ENCODE measurements at places on chromosomes 5 and 9.

DNA sequence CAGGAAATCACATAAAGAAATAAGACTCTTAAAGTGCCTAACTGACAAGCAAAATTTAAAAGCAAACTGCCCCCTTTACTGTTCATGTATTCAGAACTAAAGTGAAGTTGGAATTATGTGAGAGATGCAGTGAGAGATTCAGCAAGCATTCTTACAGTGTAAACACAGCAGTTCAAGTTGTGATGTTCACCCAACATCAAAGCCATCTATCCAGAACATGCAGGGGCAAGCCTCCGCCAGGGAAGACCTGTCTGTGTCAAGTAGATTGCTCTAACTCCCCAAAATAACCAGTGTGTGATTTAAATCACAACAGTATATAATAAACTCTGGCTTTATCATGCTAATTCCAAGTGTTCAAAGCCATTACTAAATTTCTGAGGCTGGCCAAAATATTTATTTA is 233.3 kb downstream of the BNC2 start:
- no peak for DNase-seq

- DNase-seq: no peak
Measured at GRCh38 chr5:63960646-63961045, 1.6 kb downstream of the HTR1A start.

DNA sequence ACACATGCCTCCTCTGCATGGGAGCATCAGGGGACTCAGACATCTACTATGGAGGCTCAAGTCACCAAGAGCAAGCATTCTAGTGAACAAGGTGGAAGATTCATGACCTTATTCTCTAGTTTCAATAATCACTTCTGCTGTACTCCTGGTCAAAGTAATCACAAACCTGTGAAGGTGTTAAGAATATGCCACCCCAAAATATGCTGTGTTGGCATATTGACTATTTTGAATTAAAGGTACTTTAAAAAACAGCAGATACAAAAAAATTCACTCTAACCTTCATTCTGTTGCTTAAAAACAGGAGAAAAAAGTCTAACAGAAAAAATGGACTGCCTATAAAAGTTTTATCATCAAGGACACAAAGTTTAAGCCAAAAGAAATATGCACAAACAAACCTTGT is 607.8 kb upstream of the TYRP1 start:
- DNase-seq: no peak

GRCh38 chr5:135169753-135170152 is 135.7 kb upstream of the PITX1 start:
- DNase-seq: no peak

GRCh38 chr5:39453606-39454005 is 28.8 kb upstream of the DAB2 start:
- DNase-seq: no peak

DNA sequence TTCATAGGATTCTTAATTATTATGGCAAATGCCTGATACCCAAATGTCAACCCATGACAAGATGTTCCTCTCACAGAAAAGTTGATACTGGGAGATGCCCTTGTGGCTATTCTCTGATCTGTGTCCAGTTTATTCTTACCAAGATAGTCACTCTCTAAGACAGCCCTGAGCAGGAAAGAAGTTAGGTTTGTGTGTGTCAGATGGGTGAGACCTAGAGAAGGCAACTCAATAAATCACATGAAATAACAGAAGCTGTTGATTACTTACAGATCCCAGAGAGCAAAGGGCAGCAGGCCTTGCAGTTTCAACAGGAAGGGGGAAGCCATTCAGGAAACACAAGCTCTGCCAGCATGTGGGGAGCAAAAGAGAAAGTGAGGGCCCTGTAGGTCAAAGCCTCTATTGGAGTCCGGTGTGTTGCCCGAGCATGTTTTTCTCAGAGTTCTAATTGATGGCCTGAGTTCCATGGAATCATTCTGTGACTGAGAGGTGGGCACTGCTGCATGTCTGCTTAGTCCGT is 1193.7 kb upstream of the CDH18 start:
- DNase-seq: no peak

- no peak for DNase-seq
Measured at GRCh38 chr9:18935541-18935940, 97.5 kb downstream of the SAXO1 start.

GRCh38 chr5:171660434-171660833 is 125.2 kb upstream of the SMIM23 start:
- no peak for DNase-seq

DNA sequence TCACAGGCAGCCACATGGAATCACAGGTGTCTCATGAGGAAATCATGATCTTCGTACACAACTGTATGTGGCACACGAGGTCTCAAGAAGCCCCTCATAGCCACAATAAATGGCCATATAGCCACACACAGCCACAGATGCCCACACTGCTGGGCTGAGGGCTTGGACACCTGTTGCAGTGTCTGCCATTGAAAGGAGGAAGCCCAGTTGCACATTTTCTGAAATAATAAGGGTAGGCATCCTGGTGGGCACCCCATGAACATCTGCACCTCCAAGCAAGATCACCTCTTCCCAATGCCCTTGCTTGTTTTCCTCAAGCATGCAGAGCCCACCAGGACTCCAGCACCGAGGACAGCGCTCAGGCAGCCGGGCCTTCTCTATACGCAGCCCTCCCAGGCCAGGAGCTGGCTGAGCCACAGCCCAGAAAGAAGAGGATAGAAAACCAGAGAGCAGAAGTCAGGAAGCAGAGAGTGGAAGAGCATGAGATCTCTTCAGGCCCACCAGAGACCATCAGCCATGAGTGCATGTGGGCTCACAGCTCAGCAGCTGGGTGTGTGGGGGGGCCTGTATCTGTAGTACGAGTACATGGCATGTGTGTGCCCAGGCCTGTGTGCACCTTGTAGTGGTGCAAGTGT is 1.0 kb upstream of the ACSL6 start:
- DNase-seq: no peak

- DNase-seq: peak; percentile 20
Measured at GRCh38 chr9:38417003-38417945, 7.0 kb downstream of the IGFBPL1 start.

DNA sequence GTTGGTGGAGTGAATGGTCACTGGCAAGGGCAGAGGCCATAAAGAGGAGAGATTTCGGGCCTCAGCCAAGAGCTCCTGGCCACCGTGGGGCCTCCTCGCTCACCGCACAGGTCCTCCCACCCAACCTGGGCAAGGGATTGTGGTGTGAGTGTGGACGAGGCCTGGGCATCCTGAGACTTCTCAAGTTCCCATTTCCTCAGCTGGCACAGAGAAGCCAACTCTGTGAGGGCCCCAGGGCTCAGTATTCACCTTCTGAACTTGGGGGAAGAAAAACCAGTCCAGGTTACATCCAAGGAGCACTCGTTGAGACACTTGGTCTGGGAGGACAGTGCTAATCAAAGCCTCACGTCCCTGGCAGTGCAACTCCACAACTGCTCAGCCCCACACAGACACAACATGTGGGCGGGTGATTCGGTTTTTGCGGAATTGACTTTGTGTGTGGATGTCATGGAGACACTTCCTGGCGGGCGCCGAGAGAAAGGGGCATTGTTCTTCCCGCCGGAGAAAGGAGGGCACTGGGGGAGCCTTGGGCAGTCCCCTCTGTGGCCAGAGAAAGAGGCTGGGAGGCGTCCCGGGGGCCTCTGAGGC is 28.5 kb upstream of the NKD2 start:
- DNase-seq: no peak

All from T-helper 17 cell (primary cell).